Stimulated activated CD8-positive, alpha-beta memory T cell treated with anti-CD3 and anti-CD28 coated beads, Interleukin-7, amount 100 ng/mL, for 4 hours (primary cell): ENCODE measurements at places on chromosomes 7 and 10.

- DNase-seq: no peak
Observed at GRCh38 chr10:62582804-62583208, 208.6 kb downstream of the ZNF365 start.

GRCh38 chr10:76305930-76306615 is 874.6 kb downstream of the LRMDA start:
- no peak for DNase-seq

- DNase-seq: no peak
Observed at GRCh38 chr7:14687241-14687640, 215.3 kb downstream of the DGKB start.

DNA sequence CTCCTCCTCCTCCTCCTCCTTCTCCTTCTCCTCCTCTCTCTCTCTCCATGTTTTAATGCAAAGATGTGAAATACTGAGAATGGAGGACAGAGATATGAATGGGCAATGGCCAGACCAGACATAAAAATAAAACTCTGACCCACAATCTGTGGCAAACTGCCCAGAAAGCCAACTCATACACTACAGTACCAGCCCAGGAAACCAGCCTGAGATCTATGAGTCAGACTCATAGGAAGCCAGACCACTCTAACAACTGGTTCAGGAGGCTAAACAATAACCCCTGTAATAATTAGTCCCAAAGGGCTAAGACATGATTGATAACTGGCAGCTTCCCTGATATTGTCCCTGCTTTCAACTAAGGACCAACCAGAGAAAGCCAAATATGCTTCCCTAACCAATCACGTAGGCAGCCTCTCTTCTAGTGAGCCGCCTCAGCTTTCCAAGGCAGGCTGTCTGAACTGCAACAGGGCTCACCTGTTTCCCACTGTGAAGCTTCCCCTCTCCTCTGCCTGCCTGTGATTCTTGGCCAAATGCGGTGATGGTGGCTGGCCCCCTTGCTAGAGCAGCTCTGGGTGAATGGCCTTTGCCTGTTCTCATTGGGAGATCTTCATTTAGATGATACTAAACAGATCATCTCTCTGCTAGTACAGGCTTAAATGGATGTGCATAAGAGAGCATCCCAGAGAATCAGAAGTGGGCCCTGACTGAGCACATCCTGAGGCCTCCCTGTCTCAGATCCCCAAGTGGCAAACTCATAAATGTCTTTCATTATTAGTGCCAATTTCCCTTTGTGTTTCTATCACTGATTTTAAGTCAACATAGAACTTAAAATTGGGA is 817.6 kb downstream of the TNS3 start:
- DNase-seq: no peak

- DNase-seq: no peak
Observed at GRCh38 chr10:44177610-44178009, 207.3 kb downstream of the CXCL12 start.
